Astrocyte of the hippocampus (primary cell): ENCODE measurements at places on chromosomes 13 and 19.

DNA sequence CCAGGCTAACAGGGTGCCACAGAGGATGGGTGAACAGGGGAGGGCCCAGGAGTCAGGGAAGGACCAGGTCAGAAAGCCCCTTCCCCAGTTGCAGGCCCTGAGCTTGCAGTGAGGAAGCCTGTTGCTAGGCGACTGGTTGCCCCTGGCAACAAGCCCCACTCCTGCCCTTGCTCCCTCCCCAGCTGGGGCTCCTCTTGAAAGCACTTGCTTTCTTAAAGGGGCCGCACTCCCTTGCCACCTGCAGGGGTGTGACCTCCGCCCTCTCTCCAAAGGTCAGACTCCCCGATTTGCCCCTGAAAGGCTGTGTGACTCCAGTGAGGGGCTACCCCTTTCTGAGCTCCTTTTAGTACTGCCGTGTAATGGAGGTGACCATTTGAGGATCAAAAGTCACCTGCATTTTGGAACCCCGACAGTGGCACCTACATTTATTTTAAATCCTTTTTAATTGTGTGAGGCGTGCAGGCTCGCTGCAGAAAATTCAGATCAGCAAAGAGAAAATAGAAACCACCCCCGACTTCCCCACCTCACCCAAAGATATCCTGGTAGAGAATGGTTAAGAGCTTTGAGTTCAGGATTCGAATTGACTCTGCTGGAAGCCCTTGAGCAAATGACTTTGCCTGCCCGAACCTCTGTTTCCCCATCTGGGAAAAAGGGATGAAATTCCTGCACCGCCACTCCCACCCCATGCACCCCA lies 4.8 kb downstream of the FCHO1 start:
- peak; percentile 78 for DNase-seq

GRCh38 chr19:2627319-2627829 lies 75.1 kb downstream of the GNG7 start:
- DNase-seq, result peak; percentile 98

DNA sequence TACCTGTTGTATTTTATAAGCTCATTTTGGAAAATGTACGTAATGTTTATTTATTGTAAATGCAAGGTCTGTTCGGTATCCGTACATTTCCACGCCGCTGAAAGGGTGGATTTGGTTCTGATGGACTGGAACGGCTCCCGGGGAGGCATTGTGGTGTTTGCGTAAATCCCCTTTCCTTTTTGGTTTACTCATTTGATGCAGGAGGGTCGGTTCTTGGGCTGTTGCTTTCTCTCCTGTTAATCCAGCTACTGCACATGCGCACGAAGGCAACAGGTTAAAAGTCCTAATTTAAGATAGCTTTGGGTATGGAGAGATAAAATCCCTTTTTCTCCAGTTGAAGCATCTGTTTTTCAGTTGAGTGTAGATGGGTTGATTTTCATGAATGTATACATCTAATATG lies 224.4 kb downstream of the TM9SF2 start:
- DNase-seq, result no peak

DNA sequence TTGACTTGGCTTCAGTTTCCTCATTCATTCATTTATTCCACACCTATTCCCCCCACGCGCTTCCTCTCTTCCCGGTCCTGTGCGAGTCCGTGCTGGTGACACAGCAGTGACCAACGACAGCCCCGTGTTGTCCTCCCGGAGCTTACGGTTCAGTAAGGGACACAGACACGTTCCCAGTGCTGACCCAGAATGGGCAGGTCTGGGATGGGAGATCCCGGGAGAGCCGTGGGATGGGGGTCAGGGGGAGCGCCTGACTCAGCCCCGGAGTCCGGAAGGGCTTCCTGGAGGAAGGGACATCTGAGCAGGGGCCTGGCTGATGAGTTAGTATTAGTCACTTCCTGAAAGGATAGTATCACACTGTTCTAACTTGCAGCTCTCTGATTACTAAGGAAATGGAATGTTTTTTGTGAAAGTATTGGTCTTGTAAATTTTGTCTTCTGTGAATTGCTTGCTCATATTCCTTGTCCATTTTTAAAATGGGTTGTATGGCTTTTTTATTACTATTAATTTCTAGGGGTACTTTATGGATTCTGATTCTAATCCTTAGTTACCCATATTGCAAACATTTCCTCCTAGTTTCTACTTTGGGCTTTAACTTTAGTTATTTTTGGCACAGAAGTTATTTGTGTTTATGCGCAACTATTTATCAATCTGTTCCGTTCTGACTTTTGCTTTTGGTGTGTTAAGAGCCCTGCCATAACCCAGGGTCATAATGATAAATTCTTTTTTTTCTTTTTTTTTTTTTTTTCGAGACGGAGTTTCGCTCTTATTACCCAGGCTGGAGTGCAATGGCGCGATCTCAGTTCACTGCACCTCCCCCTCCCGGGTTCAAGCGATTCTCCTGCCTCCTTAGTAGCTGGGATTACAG lies 708 bp upstream of the ERCC1 start:
- peak; percentile 76 for DNase-seq

DNA sequence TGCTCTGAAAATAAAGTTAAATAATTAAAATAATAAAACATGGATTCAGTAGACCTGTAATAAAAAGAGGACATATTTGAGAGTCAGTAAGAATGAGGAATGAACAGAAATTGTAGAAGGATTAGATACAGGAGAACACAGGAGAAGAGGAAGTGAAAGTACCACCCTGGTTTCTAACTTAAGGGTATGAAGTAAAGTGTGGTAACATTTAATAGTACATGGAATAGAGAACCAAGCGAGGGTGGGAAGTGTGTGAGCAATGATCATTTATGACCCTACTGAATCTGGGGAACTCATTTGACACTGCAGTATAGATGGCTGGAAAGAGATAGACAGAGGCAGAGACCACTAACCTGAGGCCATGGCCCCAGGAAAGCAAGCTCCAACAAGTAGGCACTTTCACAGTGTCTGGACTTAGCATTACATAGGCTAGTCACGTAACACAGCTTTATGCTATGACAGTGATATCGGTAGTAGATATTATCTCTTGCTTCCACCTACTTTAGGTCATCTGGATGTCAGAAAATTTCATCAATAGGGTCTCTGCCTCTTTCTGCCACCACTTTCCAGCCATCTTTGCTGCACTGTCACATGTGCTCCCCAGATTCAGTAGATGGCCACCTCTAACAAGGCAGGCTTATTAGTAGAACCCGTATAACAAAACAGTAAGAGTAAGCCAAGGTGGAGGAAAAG lies 633.9 kb upstream of the MIR17HG start:
- no peak for DNase-seq

GRCh38 chr19:53819861-53820260 lies 4.3 kb downstream of the NLRP12 start:
- DNase-seq, result no peak

DNA sequence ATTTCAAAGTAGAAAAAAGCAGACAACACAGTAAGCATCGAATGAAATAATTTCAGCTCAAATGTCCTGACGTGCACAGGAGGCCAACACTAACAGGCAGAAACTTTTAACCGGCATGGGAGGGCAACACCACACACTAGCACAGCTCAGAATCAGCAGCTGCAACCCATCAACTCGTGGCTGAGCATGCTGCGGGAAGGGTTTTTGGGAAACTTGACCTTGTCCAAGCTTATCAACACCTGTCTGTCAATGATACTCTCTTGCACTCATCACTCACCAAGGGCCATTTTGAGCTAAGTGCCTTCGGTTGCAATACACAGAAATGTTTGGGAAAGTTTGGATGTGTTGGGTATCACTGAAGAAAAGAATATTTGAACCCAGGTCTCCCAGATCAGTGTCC lies 483.7 kb downstream of the TSHZ3 start:
- no peak for DNase-seq

GRCh38 chr19:51479531-51480331 lies 1.4 kb downstream of the CEACAM18 start:
- DNase-seq, result no peak

DNA sequence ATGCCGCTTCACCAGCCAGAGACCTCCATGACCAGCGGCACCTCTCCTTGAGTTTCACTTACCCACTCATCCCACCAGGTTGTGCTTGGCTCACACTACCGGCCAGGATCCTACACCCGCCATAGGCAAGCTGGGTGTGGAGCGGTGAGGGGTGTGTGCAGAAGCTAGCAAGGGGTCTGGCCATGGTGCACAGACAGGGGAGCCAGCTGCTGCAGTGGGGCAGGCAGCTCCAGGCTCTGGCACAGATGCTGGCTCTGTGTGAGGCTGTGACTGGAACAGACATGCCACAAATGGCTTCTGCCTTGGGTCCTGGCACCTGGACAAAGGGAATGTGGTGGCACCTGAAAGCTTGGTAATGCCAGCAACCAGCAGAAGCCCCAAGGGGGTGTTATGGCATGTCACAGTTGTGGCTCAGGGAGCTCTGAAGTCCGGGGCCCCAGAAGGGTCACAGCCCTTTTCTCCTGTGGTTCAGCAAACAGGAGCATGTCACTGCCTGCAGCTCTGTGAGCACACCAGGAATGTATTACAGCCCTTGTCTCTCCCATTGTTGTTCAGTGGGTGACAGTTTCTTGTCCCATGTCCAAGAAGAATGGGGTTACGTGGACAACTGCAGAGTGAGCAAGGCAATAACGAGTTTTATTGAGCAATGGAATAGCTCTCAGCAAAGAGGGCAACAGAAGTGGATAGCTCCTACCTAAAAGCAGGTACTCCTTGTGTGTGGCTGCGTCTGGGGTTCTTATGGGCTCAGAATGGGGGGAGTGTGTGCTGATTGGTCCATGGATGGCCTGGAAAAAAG lies 2791.0 kb upstream of the PCDH20 start:
- no peak for DNase-seq

DNA sequence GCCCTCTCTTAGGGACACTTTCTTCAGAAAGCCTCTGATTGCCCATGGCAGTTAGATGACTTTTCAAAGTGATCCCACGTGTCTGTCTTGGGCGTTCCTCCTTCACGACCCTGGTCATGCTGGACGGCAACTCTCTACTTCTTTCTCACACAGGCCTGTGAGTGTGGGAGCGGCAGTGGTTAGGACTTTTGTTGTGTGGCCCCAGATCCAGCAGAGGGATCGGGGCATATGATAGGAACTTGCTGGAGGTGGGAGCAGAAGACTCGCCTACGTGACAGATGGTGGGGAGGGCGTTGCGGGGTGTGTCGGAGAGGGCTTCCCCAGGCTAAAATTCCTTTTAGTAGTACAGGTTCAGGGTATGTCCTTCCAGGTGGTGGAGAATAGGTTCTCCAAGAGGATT lies 289.5 kb upstream of the MAB21L1 start:
- peak; percentile 14 for DNase-seq
